ENCODE measurements at places on chromosomes 16 and 17.
A peak's percentile ranks its signal among the peaks of the same experiment; 100 is the strongest.

- DNase-seq, result peak; percentile 96
- peaks cover 21% of the 10 kb centered on the region for H3K36me3 ChIP-seq
- peak within 1 kb of the TSS; percentile 96 for H3K27ac ChIP-seq
- H3K4me3 ChIP-seq, result peak within 1 kb of the TSS; percentile 93
- no peaks in the 10 kb centered on the region for H3K27me3 ChIP-seq
These were observed at the start of gene PPP4C for GRCh38 chr16:30075503-30076275. TSS of gene PPP4C (plus strand) at chr16:30075994. CDS start at chr16:30076378, 384 bp downstream.

GRCh38 chr16:50467559-50467942 is 80.6 kb upstream of the NKD1 start:
- H3K27me3 ChIP-seq, result peaks cover 60% of the 10 kb centered on the region
- no peaks in the 10 kb centered on the region for H3K36me3 ChIP-seq
- H3K4me3 ChIP-seq, result peak overlapping the region; percentile 53
- no peak for DNase-seq
- no peak overlapping the region for H3K27ac ChIP-seq

DNA sequence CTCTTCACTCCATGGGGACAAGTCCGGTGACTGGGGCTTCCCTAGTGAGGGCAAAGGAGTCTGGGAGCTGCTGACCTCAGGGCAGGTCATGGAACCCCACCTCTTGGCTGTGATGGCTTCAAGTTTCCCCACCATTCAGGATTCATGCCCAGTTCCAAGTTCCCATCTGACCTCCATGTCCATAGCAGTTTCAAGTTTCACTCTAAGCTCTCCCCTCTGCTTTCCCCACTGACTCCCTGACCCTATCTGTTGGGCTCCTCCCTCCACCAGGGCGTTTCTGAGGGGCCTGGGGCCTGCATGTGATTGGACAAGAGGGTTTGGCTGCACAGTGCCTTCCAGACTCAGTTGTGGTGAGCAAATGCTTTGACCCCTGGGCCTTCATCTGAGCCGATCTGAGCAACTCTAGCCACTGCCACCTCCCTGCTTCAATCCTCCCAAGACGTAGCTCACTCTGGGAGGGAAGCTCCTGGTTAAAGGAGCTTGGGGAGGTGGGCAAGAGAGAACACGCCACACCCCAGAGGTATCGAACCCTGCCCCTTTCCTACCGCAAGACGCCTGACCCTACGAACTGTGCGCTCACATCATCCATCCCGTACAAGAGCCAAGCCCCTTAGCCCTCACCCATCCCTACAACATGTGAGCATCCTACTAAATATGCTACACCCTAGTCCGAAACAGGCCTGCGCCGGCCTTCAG is 8.3 kb downstream of the ZNF629 start:
- peaks cover 13% of the 10 kb centered on the region for H3K36me3 ChIP-seq
- H3K4me3 ChIP-seq, result no peak overlapping the region
- H3K4me1 ChIP-seq, result peaks cover 37% of the 10 kb centered on the region
- no peak for DNase-seq
- H3K27me3 ChIP-seq, result no peaks in the 10 kb centered on the region
- peak overlapping the region; percentile 52 for H3K27ac ChIP-seq

- H3K27ac ChIP-seq, result peak within 1 kb of the TSS; percentile 93
- H3K27me3 ChIP-seq, result no peaks in the 10 kb centered on the region
- DNase-seq, result peak; percentile 99
These were observed at the start of gene SMARCD2 for GRCh38 chr17:63842540-63843386. TSS of gene SMARCD2 (minus strand) at chr17:63842685. CDS start at chr17:63842674, 11 bp downstream.

DNA sequence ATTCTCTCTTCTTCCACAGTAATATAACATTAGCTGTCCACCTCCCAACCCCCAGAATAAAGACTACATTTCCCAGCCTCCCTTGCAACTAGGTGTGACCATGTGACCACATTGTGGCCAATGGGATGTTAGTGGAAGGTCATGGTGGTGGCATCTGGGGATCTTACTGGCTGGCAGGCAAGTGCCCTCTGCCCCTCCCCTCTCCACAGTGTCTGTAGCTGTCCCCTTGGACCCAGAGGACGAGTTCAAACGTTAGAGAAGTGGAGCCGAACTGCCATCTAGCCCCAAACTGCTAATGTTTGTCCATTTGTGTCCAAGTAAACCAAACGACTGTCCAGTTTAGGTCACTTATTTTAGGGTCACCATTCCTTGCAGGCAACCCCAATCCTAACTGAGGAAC is 26.6 kb upstream of the KCNG4 start:
- no peak for DNase-seq
- H3K4me1 ChIP-seq, result no peaks in the 10 kb centered on the region
- H3K36me3 ChIP-seq, result no peaks in the 10 kb centered on the region
- no peak overlapping the region for H3K27ac ChIP-seq
- no peak overlapping the region for H3K4me3 ChIP-seq

DNA sequence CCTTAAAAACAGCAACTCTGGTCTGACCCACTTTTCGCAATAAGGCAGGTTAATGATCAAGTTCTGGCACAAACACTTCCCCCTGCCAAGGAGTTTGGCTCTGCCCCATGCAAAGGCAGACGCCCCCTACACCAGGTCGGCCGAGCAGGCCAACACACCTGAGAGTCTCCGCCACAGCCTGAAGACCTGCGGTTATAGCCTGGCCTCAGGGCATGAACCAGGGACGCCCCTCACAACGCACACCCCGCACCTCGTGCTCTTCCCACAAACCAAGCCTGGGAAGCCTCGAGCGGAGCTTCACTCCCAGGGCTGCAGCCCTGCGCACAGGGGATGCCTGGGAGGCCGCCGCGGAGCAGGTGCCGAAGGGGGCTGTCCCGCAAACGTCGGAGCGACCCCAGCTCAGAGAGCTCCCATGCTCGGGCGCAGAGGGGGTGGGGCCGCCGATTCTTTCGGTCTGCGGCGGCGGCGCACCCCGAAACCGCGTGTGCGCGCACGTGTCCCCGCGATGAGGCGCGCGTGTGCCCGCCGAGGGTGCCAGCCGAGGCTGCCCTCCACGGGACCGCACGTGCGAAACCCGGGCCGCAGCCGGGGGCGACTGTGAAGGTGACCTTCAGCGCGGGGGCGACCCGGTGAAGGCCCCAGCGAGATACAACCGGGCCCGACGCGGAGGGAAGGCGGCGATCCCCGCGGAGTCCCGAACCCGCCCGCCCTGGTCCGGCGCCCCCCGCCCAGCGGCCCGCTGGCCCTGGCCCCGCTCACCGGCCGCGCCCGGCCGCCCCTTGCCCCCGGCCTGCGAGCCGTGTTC is 559 bp downstream of the CLUH start:
- peak overlapping the region; percentile 78 for H3K4me3 ChIP-seq
- DNase-seq, result no peak
- H3K4me1 ChIP-seq, result peaks cover 46% of the 10 kb centered on the region
- no peaks in the 10 kb centered on the region for H3K36me3 ChIP-seq

GRCh38 chr16:54521327-54521726 is 234.7 kb upstream of the IRX3 start:
- no peak overlapping the region for H3K4me3 ChIP-seq
- H3K27ac ChIP-seq, result no peak overlapping the region
- no peak for DNase-seq
- H3K36me3 ChIP-seq, result no peaks in the 10 kb centered on the region
- no peaks in the 10 kb centered on the region for H3K27me3 ChIP-seq
- peaks cover 6% of the 10 kb centered on the region for H3K4me1 ChIP-seq
